Central memory CD8-positive, alpha-beta T cell (primary cell): ENCODE measurements at places on chromosomes 7 and 10.

DNA sequence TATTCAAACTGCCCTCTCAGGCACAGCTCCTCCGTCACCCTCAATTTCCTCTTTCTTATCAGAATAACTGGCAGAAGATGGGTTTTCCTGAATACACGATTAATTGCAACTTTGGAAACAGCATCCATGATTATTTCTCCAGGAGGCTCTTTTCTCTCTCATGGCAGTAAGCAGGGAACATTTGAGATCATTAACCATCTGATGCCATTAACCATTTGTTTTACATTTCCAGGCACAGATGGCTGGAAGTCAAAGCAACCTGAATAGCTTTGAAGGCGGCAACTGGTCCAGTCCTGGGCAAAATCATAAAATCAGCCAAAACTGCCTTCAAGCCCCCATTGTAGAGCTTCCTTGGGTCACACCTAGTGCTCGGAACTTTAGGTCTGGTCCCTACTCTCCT is 289.5 kb upstream of the AOAH start:
- no peak for DNase-seq

DNA sequence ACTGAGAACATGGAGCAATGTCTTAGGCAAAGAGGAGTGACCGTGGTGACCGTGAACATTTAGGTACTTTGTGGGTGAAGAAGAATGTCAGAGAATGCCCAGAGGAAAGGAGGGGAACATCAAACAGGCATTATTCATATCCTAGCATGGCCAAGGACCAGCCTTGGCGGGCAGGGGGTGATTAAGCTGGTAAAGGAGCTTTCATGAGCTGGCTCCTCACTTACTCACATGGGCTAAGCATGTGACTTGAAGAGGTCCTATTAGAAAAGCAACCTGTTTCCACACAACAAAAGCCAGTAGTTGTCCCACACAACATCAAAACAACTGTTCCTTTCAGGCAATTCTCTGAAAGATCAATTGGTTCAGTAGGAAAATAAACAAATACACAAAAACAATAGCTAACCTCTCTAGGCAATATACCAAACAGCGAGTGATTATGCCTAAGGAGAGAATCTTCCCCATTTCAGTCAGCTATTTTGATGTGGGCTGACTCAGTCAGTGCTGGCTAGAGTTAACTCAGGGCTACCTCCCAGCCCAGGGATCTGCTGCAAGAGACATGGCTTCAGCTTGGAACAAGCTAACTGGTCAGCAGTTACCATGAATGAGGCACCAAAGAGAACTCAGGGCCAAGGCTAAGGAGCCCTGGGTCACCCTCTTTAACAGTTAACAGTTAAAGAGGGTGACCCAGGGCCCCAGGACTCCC is 283.5 kb downstream of the ARHGAP12 start:
- no peak for DNase-seq

GRCh38 chr10:8331387-8331786 is 276.9 kb downstream of the GATA3 start:
- peak; percentile 18 for DNase-seq

DNA sequence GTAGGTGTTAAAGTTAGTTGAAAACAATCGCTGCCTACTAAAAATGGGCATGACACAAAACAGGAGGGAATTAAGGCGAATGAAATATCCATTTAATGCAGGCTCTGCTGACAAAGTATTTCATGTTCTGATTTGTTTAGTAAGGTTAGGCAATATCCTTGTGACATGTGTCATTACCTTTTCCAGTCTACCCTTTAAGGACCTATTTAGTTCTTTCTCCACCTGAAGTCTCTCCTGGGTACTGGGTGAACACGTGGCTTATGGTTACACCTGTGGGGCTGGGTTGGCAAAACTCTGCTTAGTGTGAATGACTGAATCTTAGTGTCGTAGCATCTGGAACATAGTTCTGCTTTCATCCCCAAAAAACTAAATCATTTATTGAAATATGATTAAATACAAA is 313.5 kb downstream of the CCDC3 start:
- DNase-seq, result no peak

GRCh38 chr10:91634898-91635297 is 2.0 kb upstream of the PPP1R3C start:
- DNase-seq, result no peak

DNA sequence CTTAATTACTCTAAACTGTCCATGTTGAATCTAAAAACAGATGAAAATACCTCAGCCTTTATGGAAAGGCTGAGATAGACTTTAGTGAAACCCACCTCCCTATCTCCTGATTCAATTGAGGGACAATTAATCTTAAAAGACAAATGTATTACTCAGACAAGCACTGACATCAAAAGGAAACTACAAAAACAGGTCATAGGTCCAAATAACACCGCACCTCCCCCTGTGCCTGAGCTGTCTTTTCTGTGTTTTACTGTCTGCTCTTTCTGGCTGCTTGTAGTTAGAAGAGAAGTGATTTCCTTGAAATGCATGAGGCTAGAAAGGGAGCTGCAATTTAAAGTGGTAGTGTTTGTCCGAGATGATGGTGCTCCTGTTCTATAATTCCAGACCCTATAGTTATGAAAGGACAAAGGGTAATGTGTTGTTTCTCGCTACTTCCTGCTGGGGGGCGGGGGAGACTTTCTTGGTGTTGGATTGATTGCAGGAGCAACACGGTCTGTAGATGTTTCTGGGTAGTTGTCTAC is 16.0 kb downstream of the AKR1C8 start:
- no peak for DNase-seq

DNA sequence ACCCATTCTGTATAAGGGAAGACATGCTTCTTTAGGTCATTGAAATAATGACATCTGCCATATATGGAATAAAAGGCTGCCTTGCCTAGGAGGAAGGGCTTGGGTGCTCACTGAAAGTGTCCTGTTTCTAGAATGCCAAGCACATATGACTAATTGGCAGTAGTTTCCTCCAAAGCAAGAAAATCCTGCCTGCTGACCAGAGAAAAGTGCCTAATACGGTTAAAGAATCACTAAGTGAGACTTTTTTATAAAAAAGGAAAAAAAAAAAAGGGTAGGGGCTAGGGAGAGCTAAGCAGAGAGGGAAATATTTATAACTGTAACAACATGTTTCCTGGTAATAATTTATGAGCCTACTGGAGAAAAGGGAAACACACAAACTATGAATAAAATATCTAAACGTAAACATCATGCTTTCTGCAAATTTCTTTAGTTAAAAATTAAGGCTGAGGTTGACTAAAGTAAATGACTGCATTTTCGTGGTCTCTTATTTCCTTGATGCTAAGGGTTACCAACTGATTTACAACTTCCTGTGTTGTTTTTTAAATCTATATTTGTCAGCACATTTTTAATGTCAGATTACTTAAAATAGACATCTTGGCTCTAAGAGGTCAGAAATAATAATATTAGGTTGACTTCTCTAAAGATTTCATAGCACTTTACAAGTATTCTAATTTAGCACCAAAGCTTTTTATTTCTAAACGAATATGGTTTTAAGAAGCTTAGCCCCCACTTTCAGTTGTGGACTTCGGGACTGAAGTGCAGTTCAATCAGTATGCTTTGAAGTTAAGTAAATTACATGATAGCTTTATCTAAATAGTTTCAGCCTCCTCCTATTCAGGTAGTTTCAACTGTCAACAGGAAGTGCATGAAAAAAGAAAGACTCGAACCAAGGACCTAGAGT is 89.6 kb downstream of the CABCOCO1 start:
- DNase-seq, result no peak

DNA sequence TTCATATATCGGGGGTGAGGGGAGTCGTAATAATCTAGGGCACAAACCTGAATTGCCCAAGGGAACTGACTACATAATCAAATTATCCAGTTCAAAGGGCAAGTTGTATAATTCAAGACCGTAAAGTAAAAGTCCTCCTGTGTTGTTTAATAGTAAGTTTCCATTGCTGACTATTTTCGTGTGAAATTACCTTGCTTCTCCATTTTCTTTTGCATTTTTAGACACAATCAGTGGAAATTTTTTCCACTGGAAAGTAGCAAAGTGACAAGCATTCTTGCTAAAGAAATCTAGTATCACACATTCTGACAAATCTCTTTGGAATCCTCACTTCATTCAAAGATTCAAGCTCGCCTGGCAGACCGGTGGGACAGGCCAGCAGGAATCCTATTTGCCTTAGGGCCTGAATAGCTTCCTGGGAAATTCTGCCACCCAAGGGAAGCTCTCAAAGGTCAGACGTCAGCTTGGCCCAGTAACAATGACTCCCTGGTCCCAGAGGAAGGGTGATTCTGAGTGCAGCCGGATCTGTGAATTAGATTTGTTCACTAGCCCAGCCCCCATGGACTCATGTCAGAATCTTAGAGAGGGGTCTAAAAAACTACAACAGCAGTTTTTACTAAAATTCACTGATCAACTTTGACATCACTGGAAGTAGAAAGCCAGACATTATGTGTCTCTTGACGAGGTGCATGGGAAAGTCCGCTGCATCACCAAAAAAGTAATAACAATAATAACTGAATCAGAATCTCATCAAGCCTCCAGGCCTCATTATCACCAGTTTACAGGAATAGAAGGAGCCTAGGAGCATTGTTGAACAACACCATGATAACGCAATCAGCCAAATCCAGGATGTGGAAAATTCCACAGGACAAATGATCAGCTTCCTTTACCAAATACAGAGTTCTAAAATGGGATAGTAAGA is 161.0 kb downstream of the SKIDA1 start:
- DNase-seq, result no peak

- no peak for DNase-seq
These were observed 24.5 kb upstream of the ELAPOR2 start for GRCh38 chr7:87083865-87084519.

GRCh38 chr10:86876748-86877147 is 80.7 kb downstream of the MMRN2 start:
- no peak for DNase-seq

DNA sequence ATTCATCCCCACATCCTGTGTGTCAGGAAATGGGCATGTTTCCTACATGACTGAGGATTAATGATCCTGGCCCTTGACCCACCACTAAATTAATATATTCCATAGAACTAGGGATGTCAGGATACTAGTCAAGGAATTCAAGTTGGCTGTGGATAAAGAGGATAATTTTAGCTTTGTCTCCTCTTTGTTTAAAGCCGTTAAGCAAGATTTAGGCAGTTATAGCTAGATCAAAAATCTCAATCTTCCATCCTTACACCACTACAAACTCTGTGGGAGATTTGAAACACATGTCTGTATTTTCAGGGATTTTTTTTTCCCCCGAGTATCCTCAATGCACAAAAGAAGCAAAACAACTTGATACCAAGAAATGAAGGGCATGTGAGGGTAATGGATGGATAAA is 417.1 kb downstream of the MAGI2 start:
- no peak for DNase-seq

- DNase-seq, result no peak
These were observed 132.2 kb downstream of the MAD1L1 start for GRCh38 chr7:2100278-2101208.

GRCh38 chr7:14368285-14368684 is 378.8 kb upstream of the ETV1 start:
- DNase-seq, result no peak

DNA sequence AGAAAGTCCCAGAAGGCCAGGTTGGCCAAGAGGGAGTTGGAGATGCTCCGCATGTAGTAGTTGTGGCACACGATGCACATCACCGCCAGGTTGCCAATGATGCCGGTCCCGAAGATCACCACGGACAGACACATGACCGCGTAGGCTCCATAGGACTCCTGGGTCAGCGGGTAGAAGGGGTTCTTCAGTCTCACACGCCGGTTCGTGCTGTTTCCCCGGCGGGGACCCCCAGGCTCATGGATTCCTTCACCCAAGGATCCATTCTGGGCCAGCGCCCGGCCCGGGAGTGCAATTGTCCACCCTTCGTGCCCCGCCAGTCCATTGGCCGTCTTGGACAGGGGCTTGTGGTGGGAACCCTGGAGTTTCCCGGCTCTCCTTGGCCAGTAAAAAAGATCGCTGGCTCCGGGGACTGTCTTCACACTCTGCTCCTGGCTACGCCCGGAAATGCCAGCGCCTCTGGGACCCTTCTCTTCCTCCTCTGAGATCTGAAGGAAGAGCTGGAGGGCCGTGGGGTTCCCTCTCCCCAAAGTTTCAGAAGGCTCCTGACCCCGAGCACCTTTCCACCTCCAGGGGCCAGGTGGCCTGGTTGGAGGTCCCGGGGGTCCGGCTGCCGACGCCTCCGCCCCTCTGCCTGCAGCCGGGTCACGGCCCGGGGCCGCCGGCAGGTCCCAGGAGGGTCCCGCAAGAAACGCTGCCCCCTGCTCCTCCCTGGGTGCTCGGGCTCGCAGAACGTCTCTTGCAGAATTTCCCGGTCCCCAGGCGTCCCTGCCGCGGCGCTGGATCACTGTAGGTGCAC is 1.3 kb downstream of the GPR37 start:
- DNase-seq, result no peak

- no peak for DNase-seq
These were observed 24.5 kb downstream of the TAS2R16 start for GRCh38 chr7:122970740-122971725.

GRCh38 chr7:68694656-68695055 is 903.6 kb upstream of the AUTS2 start:
- DNase-seq, result no peak

- DNase-seq, result no peak
These were observed 770.6 kb downstream of the CCSER2 start for GRCh38 chr10:85098835-85099521.

DNA sequence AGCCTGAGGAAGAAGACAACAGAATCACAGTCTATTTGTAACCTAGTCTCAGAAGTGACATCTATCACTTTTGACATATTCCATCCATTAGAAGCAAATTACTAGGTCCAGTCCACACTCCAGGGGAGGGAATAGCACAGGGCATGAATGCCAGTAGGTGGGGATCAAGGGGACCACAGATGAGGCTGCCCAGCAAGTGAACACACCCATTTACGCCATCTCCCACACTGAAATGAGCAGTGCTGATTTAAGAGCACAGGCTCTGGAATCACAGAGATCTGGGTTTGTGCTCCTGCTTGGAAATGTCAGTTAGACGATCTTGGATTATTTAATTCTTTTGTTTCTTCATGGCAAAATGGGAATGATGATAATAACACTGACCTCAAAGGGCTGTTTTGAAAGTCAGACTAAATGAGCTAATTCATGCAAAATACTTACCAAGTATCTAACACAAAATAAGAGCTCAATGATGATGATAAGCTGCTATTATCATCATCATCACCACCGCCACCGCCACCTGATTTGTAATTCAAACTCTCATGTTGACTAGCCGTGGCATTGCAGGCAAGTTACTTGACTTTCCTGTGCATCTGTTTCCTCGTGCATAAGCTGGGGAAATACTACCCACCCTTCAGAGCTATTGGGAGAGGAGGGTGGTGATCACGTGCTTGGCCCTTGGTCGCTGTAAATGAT is 138.9 kb upstream of the KLF14 start:
- no peak for DNase-seq
